ENCODE measurements at places on chromosomes 7 and 10.

GRCh38 chr10:119368991-119369869 lies 161.9 kb downstream of the GRK5 start:
- DNase-seq, result no peak

- no peak for DNase-seq
These were observed 25.1 kb downstream of the MINDY4 start for GRCh38 chr7:30796105-30796869.

DNA sequence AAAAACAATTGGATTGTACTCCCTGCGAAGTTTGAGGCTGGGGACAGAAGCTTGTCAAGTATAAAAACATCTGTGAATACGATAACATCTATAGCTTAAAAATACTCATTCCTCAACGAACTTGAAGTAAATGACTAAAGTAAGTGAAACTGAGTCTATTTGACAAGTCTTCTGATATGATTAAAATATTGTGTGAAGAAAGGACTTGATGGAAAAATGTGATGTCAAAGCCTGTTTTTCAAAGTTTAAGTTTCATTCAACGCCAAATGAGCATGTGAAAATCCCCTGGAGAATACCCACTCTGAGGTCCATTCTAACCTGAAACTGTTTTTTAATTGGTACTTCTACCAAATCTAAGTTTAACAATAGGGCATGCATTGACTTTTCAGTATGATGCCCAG lies 122.3 kb upstream of the MDFIC start:
- DNase-seq, result no peak

DNA sequence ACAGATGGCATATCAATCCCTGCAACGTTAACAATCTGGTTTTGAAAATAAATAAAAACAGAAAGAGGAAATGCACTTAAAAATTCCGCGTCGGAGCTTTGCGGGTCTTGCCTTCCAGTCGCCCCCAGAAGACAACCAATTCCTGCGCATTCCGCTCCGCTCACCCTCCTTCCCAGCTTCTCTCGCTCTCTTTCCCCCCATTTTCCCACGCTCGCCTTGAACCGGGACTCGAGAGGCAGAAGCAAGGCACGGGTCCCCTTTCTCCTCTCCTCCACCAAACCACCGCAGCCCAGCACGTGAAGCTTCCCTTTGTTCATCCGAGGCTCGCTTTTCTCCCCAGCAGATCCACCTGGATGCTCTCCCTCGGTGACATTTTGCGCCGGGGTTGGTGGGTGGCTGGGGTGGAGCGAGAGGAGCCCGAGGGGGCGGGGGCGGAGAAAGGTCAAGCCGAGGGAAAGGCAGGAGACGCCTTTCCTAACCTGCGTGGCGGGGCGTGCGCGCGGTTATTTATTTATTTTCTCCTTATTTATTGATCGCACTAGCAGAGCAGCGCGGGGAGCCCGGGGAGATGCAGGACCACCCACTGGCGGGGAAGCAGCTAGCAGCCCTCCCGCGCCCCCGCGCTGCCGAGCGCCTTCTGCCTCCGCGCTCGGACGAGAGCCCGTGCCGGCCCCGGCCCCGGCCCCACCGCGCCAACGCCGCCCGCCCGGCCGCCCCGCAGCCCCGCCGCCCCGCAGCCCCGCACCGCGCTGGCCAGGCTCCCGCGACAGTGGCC lies at the start of gene KCND2:
Gene KCND2 (plus strand): TSS at position 475 of the 775 bp plus-strand sequence.
- no peak for DNase-seq

DNA sequence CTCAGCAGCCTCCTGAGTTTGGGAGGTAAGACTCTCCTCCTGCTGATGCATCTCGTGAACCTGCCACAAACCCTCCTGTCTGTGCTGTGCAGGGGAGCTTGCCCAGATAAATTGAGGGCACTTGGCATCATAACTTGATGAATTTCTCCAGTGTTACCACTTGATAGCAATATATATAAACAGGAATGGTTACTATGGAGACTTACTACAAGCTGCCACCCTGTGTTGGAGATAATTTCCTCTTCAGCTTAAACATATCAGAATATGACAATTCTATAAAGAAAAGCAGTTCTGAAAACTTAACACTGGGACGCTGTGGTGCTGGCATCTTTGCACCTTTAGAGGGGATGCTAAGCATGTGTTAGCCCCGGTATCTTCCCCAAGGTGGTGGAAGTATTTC lies 14.9 kb downstream of the PFKFB3 start:
- no peak for DNase-seq

DNA sequence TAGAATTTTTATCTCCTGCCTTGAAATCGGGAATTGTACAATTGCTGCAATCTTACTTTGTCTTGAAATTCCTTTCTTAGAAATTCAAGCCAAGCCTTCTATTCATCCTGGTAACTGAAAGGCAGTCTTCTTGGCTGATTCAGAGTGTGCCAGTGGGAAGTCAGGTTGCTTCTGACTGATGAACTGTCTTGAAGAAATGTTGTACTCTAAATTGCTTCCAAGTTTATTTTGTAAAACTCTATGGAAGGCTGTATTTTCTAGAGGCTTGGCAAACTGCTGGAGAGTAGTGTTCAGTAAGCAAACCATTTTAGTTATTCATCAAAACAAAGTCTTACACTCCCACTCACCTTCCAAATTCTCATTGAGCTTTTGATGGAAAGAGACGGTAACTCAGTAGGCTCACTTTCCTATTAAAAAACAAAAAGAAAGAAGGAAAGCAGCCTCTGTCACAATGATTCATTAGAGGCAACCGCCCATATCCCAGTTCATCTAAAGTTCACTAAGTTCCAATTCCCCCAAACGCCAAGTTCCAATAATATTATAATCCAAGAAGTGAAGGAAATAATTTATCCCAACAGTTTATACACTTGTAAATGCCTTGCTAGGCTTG lies 187.9 kb upstream of the MALRD1 start:
- no peak for DNase-seq

GRCh38 chr10:73232887-73233286 lies 14.2 kb downstream of the DNAJC9 start:
- DNase-seq, result no peak

DNA sequence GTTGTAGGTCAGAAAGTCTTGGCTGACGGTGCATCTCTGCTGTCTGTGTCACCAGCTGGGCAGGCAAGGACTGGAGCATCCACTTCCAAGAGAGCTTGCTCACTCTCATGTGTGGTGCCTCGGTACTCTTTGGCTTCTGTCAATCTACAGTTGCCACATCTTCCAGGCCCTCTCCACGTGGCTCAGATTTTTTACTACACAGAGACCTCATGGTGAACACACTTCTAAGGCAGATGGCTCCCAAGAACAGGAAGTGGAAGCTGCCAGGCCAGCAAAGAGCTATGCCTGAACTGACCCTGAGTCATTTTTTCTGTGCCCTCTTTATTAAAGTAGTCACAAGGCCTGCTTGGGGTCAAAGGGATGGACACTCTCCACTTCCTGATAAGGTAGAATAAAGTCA lies 351.5 kb upstream of the AUTS2 start:
- no peak for DNase-seq

DNA sequence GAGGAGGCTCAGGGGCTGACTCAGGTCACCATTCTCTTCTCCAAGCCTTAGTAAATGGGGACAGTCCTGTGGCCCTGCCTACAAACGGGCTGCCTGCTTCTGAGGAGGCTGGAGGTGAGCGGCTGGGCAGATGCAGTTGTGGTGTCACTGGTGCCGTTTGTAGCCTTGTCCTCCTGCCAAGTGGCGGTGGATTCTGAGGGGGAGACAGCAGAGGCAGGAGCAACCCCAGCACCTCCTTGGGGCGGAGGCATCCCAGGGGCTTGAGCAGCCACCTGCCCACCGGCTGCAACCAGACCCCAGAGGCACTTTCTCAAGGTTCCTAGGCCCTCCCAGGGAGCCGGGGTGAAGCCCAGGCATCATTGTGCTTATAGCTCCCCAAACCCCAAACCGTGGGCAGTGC lies 112.5 kb downstream of the ZMIZ1 start:
- DNase-seq, result no peak

DNA sequence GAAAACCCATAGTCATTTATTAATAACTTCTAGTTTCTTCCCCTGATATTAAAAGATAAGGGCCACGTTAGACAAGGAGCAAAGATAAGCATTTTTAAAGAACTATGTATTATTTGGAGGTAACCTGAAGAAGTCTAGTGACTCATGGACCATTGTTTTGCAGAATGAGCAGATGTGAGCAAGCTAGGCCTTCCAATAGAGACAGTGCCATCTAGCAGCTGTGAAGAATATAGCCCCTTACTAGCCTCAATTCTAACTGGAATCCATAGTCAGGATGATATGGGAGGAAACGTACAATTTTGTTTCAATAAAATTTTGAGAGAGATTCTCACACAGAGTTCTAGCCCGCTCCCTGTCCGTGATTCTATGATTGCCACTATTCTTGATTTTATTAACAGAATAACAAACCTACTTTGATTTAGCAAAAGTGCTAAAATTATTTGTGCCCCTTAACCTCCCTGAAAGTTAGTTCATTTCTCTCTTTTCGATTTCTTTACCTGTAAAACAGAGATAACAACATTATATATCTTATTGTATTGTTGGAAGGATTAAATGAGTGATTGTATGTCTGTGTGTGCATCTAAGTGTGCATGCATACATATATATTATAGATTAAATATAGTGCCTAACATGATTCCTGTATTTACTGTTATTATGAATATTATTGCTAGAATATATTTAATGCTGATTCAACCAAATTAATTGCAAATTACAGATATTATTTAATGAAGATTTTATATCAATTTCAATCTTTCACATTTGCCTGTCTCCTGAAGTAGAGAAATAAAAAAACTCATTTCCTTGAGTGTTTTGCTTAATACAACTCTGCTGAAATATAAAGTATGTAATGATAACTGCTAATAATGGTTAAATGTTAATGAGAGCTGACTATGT lies 22.7 kb downstream of the FAM237B start:
- no peak for DNase-seq

DNA sequence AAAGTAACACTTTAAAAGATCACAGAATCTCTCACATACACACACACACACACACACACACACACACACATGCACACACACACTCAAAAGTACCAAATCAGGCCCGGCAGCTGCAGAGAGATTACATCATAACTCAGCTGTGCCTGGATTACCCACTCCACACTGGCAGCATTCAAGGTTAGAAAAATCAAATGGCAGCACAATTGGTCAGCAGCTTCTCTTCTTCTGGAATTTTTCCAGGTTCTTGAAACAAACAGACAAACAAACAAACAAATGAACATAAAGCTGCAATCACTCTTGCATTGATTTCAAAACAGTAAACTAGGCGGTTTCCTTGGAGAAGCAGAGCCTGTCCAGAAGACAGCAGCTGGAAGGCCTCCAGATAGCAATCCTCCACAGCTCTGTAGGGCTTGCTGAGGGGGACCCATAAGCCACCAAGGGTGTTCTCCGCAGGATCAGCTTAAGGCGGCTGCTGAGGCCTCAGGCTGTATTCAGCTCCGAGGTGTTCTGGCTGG lies 24.5 kb upstream of the FAM133B start:
- no peak for DNase-seq

DNA sequence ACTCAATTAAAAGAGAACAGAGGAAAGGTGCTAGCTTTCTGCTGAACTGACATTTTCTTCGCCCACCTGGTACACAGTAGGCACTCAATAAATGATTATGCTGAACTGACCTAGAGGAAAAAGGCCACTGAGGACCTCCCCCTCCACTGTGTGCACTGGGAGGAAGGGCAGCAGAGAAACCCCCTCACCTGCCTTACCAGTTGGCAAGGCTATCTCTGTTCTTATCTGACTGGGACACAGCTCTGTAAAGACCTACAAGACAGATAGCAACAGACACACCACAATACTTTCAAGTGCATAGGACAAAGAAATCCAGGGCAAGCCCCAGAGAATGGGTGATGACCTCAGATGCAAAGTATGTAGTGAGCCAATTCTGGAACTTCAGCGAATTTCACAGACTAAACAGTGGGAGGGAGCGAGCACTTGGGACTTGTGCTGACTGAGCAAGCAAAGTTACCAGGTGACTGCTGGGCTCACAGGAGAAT lies 30.4 kb downstream of the PDLIM1 start:
- no peak for DNase-seq

DNA sequence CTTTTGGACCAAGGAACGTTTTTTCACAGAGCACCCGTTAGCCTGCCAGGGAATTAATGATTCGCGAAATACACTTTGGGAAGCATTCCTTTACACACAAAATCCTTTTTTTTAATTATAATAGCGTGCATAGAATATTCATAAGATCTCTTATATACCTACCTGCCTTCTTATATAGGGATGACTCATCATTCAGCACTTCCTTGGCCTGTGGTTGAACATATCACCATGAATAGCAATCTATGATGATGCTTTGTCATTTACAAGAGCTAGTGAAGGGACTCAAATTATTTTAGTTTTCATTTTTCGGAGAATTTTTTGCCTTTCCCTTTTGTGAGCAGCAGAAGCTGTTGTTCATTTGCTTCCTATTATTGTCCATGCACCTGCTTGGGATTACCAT lies 97.0 kb downstream of the CDH23 start:
- no peak for DNase-seq

GRCh38 chr10:65430979-65431378 lies 1494.9 kb upstream of the LRRTM3 start:
- DNase-seq, result no peak

- DNase-seq, result no peak
These were observed 182.1 kb downstream of the CPEB3 start for GRCh38 chr10:92108747-92109146.

- no peak for DNase-seq
These were observed 235.1 kb upstream of the CACNA2D1 start for GRCh38 chr7:82678716-82679115.

- DNase-seq, result no peak
These were observed 465.7 kb downstream of the AUTS2 start for GRCh38 chr7:70063927-70064326.

- DNase-seq, result no peak
These were observed 776.1 kb downstream of the MAGI2 start for GRCh38 chr7:78677391-78677790.

DNA sequence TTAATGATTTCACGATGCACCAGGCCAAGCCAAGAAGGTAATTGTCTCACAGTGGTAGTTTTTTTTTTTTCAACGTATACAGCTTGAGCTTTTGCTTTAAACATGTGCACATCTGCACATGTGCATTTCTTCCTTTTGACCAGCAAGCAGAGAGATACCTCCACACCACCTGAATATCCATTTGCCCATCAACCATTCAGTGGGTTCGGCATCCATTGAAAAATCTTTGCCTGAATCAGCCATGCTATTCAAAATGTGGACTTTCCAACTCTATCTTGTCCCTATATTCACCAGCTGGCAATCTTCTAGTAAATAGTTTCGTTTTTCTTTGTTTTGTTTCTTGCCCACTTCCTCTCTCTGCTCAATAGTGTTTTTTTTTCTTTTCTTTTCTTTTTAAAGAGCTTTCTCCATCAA lies 7.7 kb upstream of the TRA2A start:
- DNase-seq, result no peak

- no peak for DNase-seq
These were observed 48.9 kb upstream of the GJD4 start for GRCh38 chr10:35555962-35556930.

DNA sequence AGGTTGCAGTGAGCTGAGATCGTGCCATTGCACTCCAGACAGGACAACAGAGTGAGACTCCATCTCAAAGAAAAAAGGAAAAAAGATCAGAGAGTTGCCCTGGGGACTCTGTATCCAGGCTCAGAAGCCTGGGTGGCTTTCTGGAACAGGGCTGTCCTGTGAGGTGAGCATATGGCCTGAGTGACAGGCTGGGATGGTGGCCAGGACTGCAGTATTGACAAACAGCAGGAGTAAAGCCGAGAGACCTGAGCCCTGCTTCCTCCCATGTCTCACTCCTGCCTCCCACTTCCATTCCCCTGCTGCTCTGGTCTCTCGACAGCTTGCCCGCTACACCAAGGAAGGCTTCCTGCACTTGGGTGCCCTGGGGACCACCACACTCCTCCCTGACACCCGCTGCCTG lies 578.5 kb downstream of the GALNT17 start:
- DNase-seq, result no peak

All from activated CD4-positive, alpha-beta T cell treated with anti-CD3 and anti-CD28 coated beads for 4 hours (primary cell).